Keratinocyte (primary cell): ENCODE measurements at places on chromosomes 3 and 15. TPM values are rescaled to one million over a fixed set of nuclear protein-coding genes. Genes with fewer than 3 reads are reported as not detected.

The MNS1 gene
- polyA plus RNA-seq, result 0.29 to 0.37 TPM in 2 of 3 replicates, not detected in the other

The RBSN gene
- 7.0 to 8.4 TPM (median 7.8 TPM) in 3 replicates for polyA plus RNA-seq

The PCSK6 gene
- 3.1 to 4.4 TPM (median 3.5 TPM) in 3 replicates for polyA plus RNA-seq

The C3orf22 gene
- not detected in 3 replicates for polyA plus RNA-seq

The DUOX1 gene
- 13.6 to 32.5 TPM (median 16.3 TPM) in 3 replicates for polyA plus RNA-seq

The IGSF11 gene
- 0.25 to 0.85 TPM (median 0.68 TPM) in 3 replicates for polyA plus RNA-seq

The SLC24A5 gene
- 0.04 TPM in 1 of 3 replicates, not detected in the others for polyA plus RNA-seq

The SCN11A gene
- polyA plus RNA-seq, result 0.01 to 0.04 TPM in 2 of 3 replicates, not detected in the other

The CILP gene
- polyA plus RNA-seq, result 0.03 TPM in 1 of 3 replicates, not detected in the others
